Activated T-helper 1 cell treated with Interleukin-2 at 50 U/mL for 16 hours (primary cell): ENCODE measurements at places on chromosomes 5 and 9.

DNA sequence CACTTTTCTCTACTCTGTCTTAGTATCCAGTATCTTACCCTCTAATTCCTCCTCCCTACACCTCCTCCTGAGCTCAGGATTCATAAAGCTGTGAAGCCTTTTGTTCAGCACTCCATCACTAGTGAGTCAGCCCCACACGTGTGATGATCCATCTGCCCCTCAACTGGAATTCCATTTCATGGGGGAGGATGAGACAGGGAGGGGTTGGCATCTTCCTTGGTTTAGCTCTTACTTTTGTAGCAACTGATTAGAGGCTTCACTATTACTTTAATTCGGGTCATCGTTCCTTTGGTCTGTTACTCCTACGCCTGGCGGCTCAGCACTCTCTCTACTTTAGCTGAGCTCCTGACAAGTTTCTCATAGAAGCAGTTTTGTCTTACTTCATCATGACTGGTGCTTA, 11.8 kb downstream of the BTNL8 start:
- no peak for DNase-seq

GRCh38 chr5:342501-343460, 21.3 kb downstream of the AHRR start:
- DNase-seq = no peak

- no peak for DNase-seq
Observed at GRCh38 chr5:3401635-3402034, 194.0 kb upstream of the IRX1 start.

DNA sequence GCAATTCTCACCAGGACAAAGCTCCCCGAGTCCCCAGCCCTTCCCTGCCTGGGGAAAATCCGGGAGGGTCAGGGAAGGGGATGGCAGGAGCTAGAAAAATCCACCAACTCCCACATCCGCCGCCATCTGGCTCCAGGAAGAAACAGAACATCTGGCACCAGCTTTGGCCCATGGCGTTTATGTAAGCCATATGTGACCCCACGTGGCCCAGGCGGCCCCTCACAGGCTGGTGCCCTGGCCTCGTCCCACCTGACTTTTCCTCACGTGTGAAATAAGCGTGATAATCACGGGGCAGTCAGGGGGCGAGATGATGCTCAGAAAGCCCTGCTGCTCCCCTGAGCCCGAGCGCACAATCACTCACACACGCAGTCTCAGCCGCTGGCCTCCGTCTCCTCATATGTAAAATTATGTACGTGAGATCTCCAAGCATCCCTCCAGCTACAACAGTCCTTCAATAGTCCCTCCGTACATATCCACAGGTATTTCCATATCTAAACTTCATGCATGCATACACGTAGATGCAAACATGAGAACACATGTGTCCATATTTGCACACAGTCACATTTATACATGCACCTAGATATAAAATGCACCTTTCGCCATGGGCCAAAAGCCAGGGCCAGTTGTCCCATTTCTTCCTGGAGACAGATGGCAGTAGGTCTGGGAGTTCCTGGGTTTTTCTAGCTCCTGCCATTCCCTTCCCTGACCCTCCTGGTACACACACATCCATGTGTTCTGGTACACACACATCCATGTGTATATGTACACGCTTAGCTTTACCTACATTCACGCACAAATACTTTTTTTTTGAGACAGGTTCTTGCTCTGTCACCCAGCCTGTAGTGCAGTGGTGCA, 28.9 kb downstream of the PLPP7 start:
- DNase-seq = no peak

DNA sequence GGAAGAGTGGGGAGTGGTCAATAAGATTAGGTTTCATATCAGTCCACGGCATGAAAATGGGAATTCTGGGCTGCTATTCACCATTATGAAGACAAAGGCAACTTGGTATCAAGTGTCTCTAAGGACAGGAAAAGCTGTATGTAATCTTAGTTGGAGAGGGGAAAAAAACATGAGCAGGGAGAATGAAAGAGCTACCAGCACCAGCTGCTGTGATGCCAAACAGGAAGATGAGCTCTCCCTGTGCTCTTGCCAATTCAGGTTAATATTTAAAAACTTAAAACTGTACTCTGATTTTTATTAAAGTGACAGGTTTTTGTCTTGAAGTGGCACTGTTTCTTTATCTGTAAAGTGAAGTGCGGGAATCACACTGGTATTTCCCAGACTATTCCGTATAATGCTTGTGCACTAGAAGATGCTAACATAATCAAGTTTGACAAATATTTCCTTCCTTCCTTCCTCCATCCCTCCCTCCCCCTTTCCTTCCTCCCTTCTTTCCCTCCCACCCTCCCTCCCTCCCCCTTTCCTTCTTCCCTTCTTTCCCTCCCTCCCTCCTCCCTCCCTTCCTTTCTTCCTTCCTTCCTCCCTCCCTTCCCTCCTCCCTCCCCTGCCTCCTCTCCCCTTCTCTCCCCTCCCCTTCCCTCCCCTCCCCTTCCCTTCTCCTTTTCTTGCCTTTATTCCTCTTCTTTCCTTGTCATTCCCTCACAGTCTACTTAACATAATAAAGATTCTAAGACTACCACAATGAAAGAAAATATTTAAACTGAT, 1383.0 kb upstream of the C9orf72 start:
- DNase-seq = no peak

DNA sequence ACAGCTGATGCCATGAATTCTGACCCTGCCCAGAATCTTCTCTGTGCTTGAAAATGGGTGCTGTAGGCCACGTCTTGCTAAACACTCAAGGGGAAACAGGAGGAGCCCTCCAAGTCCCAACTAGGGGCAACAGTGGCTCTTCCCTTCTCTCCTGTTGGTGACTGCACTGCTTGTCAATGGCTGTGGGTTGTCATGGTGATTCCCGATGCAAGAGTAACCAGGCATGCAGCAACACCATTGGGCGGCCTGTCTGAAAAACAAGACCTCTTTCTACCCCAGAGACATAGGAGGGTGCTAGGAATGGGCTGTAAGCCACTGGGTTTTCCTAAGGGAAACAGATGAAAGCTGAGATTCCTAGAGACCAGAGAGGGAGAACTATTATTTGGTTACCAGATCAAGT, 201.7 kb upstream of the PANK3 start:
- no peak for DNase-seq

- no peak for DNase-seq
Observed at GRCh38 chr9:110028271-110028670, 179.7 kb downstream of the C9orf152 start.

- no peak for DNase-seq
Observed at GRCh38 chr9:14616188-14616982, 76.8 kb downstream of the ZDHHC21 start.

DNA sequence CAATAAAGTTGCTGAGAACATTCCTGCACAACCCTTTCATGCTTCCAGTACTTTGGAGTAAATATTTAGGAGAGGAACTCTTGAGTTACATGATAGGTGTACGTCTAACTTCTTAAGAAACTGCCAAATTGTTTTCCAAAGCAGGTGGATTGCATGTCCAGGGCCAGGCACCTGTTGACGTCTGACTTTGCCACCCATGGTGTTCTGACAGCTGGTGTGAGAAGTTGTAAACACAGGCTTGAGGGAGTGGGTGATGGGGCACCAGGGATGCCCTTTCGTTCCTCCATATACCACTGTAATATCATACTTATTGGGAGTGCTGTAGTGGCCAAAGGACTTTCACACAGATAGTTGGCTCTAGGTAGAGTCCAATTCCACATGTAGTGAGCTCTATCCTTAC, 352.1 kb downstream of the GADD45G start:
- DNase-seq = no peak

DNA sequence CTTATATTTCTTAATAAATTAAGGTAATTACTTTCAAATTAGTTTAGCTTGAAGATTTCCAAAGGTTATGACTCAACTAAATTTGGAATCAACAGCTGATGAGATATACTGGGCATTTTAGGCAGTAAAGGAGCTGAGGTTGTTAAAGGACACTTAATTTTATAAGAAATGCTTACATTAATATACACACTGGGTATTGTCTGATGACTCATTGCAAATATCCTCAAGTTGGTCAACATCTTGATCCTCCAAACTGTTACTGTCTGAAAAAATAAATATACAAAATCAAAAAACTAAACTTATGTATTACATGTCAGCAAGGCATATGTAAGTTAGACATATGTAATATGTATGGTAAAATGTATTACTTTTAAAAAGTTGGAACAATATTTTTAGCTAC, 3.4 kb downstream of the GFM2 start:
- DNase-seq = no peak

DNA sequence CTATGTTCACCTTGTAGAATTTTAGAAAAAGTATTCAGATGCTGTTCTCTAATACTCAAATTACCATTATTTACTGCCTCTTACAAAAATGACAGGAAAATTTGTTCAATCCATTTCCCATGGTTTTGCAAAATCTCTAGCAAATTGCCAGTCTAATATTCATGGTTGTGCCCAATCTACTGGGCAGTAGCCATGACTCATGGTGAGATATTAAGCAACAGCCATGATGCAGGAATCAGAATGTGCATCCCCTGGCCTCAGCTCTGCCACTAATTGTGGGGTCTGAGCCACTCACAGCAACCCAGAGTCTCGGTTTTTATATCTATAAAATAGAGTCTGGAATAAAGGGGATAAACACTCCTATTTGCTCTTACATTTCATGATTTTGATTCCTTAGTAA, 353.6 kb downstream of the DEPDC1B start:
- no peak for DNase-seq

DNA sequence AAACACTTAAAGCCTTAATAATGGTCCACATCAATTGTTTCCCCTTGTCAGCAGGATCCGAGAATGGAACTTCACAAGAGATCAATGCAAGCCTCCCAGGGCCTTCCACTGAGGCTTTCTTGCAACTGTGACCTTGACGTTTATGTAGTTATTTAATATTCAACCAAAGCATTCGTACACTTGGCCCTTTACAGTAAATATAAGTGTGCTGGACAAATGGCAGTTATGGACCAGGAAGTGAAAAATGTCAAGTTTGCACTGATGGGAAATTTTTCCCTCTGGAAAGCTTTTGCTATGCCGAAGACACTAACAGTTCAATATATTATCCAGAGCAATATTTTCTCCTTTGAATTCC, 101.8 kb downstream of the TTLL11 start:
- no peak for DNase-seq

DNA sequence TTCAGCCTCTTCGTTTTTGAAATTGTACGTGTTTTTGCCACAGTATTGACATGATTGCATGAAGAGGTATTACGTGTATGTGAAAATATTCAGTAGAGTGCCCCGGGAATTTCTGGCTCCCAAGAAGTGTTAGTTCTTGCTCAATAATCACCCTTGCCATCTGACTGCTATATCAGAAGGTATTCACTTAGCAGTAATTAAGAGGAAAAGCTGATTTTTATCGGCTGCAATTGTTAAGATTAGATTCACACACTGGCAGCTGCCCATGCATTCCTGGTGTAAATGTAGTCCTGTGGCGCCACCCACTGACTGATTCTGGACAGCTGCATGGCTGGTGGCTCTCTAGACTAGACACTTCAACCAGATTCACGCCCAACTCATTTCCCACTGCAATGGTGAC, 440.1 kb upstream of the ADAMTS16 start:
- DNase-seq = no peak

- DNase-seq = no peak
Observed at GRCh38 chr9:104258296-104259011, 164.3 kb downstream of the SMC2 start.

DNA sequence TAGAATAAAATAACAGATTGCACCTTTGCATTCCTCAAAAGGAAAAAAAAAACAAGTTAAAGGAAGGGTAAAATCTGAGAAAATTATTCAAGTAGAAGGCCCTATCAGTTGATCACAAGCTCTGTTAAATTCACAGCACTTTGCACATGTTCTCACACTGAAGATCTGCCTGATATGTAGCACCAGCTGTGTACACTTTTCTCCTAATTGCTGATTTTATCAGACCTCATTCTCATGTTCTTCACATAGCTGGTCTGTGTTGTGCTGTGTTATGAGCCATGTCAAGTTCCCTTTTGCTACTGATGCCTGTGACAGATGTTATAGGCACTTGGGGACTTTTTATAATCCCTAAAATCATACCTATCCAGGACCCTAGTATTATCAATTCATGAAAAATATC, 390.4 kb upstream of the PRR16 start:
- DNase-seq = no peak

DNA sequence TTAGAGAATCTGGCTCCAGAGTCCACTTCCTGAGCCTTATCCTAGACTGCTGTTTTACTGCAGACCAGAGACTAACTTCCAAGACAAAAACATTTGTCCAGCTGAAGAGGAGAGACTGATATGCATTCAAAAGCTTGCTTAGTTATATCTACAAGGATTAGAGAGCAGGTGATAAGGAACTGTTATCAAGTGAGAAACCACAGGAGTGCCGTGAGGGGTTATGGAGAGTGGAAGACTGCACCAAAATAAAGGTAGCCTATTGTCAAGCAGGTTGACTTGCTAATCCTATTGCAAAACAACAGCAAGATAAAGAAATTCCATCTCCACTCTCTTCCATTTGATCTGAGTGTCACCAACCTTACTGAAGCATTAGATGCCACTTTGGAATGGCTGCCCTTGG, 139.1 kb downstream of the SCAMP1 start:
- no peak for DNase-seq

DNA sequence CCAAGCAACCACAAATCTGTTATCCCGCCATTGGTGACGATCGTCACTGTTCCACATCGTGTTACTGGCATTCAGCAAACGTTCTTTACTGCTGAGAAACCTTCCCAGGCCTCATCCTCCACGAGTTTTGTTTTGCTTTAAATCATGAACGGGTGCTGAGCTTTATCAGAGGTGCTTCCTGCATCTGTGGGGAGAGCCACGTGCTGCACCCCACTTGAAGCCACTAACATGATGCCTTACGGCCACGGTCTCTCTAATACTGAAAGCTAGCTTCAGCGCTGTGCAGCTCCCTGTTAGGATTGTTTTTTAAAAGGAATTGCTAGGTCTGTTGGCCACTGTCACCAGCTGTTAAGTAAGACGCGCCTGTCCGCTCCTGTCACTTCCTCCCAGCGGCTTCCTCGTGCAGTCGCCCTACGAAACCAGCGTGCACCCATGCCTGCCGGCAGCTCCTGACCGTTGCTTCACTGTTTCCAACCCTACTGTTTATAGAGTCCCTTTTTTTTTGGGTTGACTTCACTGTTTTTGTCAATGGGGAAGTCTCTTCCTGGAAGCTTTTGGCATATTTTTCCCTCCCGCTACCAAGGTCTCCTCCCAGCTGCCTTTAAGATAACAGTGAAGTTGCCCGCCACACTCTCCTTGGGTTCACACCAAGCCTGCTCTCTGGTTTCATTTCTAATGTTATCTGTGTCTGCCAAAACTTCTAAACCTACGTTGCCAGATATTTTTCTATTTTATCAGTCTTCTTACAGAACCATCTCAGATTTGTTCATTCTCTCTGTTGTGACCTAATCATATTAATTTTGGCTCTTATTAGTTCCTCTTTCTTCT, 20.3 kb downstream of the LPCAT1 start:
- DNase-seq = no peak

GRCh38 chr5:170632985-170633234, 129.1 kb downstream of the KCNIP1 start:
- peak; percentile 19 for DNase-seq

- DNase-seq = no peak
Observed at GRCh38 chr9:96116275-96117064, 185.5 kb downstream of the HSD17B3 start.

DNA sequence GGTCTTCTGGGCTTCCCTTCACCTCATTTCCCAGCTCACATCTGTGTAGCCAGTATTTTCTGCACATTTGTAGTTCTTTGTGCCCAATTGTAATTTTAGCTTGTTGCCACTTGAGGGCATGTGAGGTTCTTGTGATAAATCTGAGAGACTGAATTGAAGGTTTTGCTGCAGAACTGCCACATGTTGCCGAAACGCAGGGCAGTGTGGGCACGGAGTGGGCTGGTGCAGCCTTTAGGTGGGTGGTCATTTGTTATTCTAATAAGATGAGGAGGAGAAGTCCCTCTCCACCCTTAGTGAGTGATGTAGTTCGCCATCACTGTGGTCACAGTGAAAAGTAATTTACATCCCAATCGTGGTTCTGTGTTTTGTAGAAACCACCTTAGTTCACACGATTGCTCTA, 21.2 kb downstream of the OTULIN start:
- no peak for DNase-seq
